ENCODE measurements at places on chromosomes 7 and 10.

DNA sequence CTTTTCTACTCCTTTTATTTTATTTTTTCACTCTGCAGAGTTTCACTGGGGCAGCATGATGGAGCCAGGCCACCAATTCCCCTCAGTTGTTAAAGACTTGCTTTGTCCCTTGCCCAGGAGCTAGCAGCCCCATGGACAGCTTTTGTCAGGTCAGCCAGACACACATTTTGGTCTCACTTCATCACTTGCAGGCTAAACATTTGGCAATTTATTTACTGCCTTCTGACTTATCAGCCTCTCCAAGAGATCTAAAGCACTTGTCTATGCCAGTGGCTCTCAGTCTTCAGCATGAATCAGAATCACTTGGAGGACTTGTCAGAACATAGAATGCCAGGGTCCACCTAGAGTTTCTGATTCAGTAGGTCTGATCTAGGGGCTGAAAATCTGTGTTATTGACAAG, 66.4 kb upstream of the GDF10 start:
- DNase-seq: no peak

GRCh38 chr10:34707656-34708055, 107.4 kb downstream of the PARD3 start:
- no peak for DNase-seq

DNA sequence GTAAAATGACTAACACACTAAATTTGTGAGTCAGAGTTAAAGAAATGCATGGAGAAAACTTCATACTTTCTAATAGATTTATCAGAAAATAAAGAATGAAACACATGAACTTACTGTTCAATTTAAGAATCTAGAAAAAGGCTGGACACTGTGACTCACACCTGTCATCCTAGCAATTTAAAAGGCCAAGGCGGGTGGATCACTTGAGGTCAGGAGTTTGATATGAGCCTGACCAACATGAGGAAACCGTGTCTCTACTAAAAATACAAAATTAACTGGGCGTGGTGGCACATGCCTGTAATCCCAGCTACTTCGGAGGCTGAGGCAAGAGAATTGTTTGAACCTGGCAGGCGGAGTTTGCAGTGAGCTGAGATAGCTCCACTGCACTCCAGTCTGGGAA, 1106.2 kb upstream of the LRRN3 start:
- DNase-seq: no peak

GRCh38 chr7:96179837-96180236, 142.1 kb downstream of the SLC25A13 start:
- DNase-seq: no peak
